ENCODE measurements at places on chromosomes 12 and 14.

- DNase-seq = no peak
These were observed 16.4 kb downstream of the MLXIP start for GRCh38 chr12:122094735-122095631.

DNA sequence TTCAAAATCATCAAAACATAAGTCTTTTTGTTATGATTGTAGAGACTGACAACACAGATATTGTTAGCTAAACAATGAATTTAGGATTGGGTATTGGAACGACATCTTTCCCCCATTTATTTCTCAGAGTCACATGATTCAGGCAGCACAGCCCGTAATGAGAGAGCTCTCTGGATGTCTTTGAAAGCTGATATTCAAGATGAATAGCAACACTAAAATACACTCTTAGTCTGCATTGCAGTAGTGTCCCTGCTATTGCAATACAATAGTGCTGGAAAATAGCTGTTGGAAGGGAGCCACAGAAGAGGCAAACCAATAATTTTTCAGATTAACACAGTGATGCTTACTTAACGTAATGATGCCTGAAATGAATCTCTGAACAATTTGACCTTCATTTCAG lies 9.9 kb downstream of the GTSF1 start:
- DNase-seq = no peak

GRCh38 chr14:67468378-67468730 lies 20.2 kb downstream of the TMEM229B start:
- DNase-seq = no peak

- no peak for DNase-seq
These were observed 4.0 kb downstream of the HOXC8 start for GRCh38 chr12:54012631-54013409.

GRCh38 chr14:63981569-63981968 lies 128.8 kb downstream of the SYNE2 start:
- DNase-seq = no peak

DNA sequence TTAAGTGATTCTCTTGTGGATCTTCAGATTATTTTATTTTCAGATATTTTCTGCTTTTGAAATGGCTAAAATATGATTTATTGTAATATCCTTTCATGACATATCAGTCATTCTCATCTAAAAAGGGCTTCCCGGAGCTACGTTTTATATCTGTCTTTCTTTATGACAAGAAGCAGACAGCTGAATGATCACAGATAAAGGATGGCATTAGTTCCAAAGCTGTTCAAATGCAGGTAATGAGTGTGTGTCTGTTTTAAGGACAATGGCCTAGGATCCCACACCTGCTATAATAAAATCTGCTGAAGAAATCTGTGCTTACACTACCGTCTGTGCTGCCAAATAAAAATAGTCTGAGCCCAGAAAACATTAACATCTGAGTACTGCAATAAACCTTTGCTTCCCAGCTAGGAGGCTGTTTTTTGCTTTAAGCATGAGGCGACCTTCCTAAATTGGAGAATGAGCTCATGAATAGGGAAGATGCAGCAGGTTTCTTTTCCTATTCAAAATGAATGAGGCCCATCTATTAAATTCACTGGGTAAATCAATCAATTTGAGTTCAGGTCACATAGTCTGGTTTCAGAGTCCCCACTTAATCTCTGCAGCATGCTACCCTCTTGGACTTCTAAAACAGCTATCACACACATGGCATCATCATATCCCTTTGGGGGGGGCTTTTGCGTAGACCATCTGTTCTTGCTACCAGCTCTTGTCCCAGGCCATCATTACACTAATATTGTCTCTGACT lies 498.5 kb downstream of the NELL2 start:
- no peak for DNase-seq

DNA sequence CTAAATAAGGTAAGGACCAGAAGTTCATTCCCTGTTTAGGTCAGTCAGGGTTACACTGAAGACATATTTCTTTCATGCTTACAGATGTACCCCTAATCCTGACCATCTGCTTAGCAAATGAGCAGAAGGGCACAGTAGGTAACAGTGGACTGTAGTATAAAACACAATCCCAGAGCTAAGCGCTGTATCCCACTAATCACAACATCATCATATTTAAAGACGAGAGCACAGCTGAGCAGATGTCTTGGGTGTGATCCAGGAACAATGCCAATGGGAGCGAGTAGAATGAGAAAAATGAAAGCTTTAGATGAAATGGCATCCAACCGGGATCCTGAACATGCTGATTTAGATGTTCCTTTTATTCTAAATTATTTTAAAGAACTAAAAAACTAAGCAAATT lies 213.4 kb downstream of the CCER1 start:
- DNase-seq = no peak

- no peak for DNase-seq
These were observed 18.2 kb downstream of the ANG start for GRCh38 chr14:20706657-20707355.

GRCh38 chr12:25971654-25972041 lies 13.2 kb downstream of the RASSF8 start:
- DNase-seq = no peak

All from activated T-helper 1 cell treated with anti-CD3 and anti-CD28 coated beads, Interleukin-2, amount 50 U/mL, for 16 hours (primary cell).